HS-27A (cell line): ENCODE measurements at places on chromosomes 4 and X.

GRCh38 chr4:41418444-41418843, 119.5 kb upstream of the LIMCH1 start:
- DNase-seq = peak; percentile 55

DNA sequence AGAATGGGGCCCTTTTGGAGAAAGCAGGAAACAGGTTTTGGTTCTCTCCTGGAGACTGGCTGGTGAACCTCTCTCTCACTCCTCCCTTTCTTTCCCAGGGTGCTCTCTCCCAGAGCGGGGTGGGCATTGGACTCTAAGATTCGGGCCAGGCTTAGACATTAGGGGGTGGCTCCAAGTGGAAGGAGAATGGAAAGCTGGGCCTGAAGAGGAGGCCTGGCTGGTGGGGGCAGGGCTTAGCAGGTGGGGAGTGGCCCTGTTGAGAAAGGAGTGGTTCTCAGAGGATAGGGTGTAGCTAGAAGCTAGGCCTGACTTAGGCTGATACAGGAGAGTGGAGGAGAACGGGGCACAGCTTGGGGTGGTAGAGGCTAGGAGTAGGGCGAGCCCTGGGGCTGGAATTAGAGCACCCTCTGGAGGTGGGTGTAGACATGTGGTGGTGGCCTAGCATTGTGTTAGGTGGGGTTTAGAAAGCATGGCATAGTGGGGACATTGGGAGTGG, 5.7 kb downstream of the PLP2 start:
- no peak for DNase-seq

DNA sequence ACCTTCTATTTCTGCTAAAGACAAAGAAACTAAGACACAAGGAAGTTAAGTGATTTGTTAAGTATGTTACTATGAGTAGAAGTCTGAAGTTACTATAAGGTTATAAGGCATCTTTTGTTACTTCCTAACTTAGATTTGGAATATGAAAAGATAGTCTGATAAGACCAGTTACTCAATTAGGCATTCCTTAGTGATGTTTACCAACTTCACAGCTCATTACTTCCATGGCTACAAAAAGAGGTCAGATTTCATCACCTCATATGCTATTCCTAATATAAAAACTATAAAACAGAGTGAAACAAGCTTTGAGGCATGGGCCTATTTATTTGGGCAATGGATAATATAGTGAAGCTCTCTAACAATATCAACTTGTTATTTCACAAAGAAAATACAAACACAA, 143.1 kb downstream of the TBCK start:
- DNase-seq = no peak

DNA sequence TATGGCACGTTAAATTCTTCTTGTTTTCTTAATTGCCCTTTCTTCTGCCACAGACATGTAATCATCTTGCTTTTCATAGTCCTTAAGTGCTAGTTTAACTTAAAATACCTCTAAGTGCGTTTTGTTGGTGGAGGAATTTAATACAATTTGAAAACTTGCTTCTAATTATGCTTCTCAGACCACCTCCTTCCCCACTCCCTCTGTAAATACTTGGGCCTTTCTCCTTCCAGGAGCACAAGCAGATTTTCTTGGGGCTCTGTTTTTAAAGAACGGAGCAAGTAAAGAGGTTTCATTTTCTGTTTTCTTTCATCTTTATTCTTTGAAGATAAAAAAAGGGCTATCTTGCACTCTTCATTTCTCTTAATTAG, 559 bp upstream of the PCDH18 start:
- DNase-seq = no peak

DNA sequence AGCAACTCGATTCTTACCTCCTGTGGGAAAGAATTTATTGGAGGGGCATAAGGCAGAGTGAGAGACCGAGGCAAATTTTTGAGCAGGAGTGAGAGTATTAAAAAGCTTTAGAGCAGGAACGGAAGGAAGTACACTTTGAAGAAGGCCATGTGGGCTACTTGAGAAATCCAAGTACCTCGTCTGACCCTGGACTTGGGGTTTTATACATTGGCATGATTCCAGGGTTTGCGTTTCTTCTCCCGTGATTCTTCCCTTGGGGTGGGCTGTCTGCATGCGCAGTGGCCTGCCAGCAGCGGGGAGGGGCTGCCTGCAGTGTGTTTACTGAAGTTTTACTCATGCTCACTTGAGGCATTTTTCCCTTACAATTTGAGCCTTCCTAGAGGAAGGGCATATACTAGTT, 3.4 kb downstream of the GALNT7 start:
- DNase-seq = no peak

DNA sequence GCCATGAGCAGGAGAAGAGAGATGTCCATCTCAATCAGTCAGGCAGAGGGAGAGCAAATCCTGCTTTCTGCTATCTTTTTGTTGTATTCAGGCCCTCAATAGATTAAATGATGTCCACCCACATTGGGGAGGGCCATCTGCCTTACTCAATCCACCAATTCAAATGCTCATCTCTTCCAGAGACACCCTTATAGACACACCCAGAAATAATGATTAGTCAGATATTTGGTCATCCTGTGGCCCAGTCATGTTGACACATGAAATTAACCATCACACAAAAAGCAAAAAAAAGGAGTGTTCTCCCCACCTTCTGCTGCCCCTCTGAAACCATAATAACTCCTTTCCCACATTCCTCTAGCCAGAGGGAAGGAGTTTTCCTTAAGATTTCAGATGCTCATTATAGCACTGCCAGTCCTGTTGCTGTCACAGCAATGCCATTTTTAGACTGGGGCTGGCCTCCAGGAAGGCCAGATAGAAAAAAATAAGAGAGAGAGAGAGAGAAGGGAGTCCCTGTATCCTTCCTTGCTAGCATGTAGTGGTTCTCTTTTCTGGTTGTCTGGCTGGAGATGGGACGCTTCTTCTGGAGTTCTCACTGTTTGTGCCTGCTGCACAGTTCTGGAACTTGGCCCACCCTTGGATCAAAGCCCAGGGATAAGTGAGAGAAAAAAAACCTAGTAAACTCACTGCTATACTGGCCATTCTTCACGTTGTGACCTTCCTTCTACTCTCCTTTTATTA, 177.7 kb downstream of the RBM46 start:
- DNase-seq = no peak

DNA sequence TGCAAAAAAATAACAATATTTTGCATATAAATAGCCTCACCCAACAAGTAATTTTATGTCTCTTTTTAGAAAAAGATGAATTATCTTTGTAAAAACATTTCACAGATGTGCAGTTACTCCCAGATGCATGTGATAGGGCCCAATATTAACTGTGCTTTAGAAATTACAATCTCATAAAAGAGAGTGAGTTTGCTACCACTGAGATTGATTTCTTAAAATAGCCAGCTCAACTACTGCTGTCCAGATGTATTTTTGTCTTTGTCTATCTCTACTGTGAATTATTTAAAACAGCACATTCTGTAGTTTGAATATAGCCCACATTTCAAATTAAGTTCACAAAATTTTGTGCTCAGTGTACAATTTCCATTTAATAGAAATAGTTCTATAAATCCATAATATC, 177.0 kb upstream of the TTC29 start:
- no peak for DNase-seq

DNA sequence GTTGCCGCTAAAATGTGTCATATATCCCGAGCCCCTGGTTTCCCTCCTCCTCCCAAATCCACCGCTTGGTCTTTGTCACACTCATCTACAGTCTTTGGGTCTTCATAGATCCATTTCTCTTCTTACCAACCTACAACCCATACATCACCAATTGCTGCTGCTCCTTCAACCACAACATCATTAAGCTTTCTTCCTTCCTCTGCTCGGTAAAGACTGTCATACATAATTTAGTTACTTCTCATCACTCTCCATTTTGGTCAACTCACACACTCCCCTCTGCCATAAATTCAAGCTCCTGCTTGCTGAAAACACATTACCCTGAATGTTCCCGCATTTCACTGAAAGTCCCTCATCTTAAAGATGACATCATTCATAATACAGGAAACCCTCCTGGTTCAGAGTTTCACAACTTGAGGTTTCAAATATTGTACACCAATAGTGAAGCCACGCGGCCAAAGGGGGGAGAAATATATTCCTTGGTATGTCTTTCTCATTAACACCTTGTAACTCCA, 1.7 kb upstream of the DCTD start:
- DNase-seq = no peak

DNA sequence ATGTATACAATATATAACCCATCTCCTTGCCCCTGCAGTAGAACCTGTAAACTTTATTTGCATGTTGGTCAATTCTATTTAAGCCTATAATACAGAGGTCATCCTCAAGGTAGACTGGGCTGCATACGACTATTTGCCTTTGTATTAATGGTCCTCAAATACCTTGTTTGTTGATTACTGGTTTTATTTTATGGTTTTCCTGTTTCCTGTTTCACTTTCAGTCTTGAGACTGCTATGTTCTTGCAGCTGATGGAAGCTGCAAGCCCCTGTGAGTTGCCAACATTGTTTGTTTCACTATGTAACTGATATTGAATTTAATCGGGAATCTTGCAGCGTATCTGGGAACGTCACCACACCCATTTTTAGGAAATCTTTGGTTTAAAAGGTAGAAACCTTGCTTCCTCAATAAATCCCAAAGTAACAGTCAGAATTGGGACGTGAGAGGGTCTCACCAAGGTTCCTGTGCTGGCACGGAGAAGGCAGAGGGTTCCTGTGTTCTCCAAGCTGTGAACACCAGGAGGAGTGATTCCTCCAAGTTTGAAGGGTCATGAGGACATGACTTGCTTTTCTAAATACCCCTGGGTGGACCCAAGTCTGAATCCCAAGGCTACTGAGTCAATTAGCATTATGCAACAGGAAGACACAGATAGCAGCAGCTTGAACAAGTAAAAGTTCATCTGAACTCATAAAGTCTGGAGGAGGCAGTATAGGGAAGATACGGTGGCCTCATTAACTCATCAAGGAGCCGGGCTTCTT, 110.6 kb upstream of the PNPLA4 start:
- DNase-seq = no peak

GRCh38 chr4:150593996-150594395, 12.0 kb downstream of the MAB21L2 start:
- DNase-seq = no peak

DNA sequence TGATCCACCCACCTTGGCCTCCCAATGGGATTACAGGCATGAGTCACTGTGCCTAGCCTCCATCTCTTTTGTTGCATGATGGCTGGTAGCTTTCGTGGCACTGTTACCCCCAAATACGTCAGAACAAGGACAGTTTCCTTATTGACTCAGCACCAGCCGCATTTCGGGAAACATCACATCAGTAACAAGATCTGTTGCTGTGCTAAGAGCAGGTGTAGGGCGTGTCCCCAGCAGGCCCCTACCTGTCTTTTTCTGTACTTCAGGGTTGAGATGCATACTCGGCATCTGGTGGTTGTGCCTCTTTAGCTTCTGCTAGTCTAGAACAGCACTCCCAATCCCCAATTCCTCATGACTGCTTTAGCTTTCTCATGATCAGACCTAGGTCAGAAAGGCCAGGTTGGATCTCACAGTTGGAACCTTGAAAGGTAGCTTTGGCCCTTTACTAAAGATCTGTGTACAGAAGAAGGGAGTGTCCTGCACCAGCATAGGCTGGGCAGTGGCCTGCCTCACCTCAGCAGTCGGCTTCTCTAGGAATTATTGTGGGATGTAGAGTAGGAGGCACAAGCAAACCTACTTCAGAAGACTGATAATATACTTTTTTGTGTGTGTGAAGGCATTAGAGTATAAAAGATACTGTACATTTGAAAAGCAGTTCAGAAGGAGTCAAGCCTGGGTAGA, 36.8 kb downstream of the NSD2 start:
- DNase-seq = no peak

DNA sequence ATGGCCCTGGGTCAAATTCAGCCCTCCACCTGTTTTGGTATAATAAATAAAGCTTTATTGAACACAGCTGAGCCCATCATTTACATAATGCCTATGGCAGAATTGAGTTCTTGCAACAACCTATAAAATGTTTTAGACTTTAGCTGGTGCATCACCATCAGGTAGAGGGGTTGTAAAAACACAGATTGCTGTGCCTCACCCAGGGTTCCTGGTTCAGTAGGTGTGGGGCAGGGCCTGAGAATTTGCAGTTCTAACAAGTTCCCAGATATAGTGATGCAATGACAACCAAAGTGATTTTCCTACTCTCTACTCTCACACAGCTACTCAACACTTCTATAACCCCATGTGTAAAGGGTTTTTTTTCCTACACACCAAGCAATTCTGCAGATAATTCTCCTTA, 120.0 kb upstream of the EGFL6 start:
- no peak for DNase-seq

GRCh38 chr4:40197879-40198689, 1.3 kb downstream of the RHOH start:
- DNase-seq = no peak

GRCh38 chrX:112901869-112902725, 61.5 kb upstream of the AMOT start:
- no peak for DNase-seq

- DNase-seq = no peak
Observed at GRCh38 chr4:986879-987623, at the start of gene IDUA. TSS of gene IDUA (plus strand) at chr4:987044. CDS start at chr4:987085, 41 bp downstream.

- DNase-seq = no peak
Observed at GRCh38 chr4:121093261-121093660, 20.9 kb upstream of the NDNF start.

GRCh38 chrX:104310090-104310489, 55.4 kb upstream of the ESX1 start:
- DNase-seq = no peak

DNA sequence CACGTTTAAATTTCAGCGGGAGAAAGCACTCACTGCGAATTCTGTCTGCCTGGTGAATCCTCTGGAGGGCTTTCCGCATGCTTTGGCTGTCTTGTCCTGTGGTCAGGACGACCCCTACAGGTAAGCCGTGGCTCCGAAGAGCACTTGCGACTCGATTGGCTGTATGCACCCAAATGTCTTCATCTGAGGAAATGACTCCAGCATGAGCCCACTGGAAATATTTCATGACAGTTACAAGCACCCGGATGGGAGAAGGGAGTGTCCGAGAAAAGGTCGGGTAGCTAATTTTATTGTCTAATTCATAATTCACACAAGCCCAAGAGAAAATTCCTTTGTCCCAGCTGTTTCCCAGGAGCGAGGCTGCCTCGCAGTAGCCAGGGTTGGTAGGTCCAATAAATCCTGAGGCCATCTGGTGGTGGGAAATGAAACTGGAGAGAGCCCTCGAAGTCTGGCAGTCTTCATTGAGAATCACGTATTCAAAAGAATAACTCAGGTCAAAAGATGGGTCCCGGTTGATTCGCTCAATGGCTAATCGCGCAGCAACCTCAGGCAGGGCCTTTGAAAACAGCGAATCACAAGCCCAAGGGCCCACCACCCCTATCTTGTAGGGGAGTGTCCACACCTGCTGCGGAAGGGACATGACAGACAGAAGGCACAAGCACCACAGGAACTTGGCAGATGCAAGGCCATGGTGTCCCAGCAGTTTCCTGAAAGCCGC, 6.6 kb downstream of the GUCY2F start:
- DNase-seq = no peak

GRCh38 chr4:43348591-43348990, 456.1 kb downstream of the GRXCR1 start:
- DNase-seq = no peak

GRCh38 chr4:176150356-176150682, 45.1 kb downstream of the SPATA4 start:
- no peak for DNase-seq

- DNase-seq = no peak
Observed at GRCh38 chrX:137432609-137433008, 133.3 kb upstream of the ZIC3 start.
